ENCODE measurements at places on chromosomes 2 and 18.

DNA sequence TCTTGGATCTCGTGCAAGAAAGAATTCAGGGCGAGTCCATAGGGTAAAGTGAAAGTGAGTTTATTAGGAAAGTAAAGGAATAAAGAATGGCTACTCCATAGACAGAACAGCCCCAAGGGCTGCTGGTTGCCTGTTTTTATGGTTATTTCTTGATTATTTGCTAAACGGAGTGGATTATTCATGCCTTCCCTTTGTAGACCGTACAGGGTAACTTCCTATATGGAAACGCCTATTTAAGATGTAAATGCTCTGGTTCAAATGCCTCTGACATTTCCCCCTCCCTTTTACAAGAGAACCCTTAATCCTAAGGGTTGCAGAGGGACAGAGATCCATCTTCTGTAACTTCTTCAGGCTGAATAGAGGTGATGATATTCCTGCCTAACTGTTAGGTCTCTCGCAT is 25.7 kb downstream of the RBFA start:
- DNase-seq = no peak

DNA sequence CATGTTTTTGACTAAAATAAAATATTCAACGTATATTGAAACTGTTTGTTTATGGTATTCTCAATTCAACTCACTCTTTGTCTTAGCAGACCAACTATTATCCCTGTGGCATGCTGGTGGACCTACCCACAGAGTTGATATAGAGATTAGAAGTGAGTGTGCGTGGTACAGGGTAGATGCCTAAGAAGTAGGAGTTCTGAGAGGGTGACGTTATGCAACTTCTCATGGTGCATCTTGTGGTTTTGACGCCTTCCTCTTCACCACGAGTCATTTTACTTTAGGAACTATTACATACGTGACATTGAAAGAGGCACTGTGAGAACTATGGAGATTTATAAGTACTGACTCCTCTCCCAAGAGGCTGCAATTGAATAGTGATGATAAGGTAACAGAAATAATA is 26.6 kb upstream of the NAPG start:
- peak; percentile 84 for DNase-seq

- no peak for DNase-seq
Observed at GRCh38 chr18:22230471-22230945, 61.1 kb downstream of the GATA6 start.

- no peak for DNase-seq
Observed at GRCh38 chr2:145777914-145778313, 1258.0 kb upstream of the ZEB2 start.

GRCh38 chr2:158726911-158727592 is 68.1 kb upstream of the DAPL1 start:
- DNase-seq = no peak

DNA sequence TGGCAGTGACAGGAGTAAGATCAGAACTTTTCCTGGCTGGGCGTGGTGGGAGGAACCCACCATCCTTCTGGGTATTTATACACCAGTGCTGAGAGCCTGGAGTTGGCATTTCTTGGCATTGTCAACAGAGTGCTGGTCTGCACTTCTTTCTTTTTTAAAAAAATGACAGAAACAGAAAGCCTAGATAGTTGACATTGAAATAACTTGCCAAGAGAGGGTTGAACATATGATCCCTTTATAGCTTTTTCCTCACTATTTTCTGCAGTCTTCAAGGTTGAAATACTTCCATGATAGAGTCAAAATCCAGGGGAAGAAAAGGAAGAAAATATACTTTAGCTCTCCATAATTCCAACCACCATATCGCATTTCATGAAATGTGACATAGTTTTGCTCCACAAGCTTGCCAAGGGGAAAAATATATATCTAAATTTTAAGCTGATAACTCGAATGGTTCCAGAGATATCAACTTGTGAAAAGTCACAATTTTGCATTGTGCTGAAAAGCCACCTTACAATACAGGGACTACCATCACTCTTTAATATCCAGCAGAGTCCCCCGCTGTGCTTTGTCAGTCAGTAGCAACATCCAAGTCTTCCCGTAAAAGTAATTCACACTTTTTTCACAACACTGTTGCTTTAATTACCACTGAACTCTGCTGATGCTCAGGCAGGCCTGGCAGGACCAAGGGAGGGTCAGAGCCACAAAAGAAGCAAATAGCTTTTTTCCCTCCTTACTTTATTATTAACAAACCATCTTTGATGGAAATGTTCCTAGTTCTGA is 764.9 kb upstream of the FANCL start:
- DNase-seq = no peak

GRCh38 chr18:70151614-70152013 is 53.9 kb downstream of the RTTN start:
- DNase-seq = peak; percentile 10

DNA sequence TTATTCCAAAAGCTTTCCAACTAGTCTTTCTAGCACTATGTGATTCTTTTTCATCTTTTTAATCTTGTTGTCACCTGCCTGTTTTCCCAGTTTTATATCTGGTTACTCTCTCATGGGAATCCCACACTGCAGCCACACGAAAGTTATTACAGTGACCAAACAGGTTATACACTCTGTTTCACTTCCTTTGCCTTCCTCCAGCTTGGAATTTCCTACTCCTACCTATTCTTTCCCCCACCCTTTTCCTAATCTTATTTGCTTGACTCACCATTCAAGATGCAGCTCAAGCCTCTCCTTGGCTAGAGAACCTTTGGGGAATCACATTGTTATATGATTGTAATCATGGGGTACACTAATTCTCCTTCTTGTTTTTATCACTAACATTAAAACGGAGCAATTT is 13.4 kb upstream of the TLK1 start:
- no peak for DNase-seq

- no peak for DNase-seq
Observed at GRCh38 chr18:59035591-59035990, 104.1 kb upstream of the SEC11C start.

GRCh38 chr18:21179590-21180220 is 62.3 kb upstream of the GREB1L start:
- DNase-seq = peak; percentile 90

DNA sequence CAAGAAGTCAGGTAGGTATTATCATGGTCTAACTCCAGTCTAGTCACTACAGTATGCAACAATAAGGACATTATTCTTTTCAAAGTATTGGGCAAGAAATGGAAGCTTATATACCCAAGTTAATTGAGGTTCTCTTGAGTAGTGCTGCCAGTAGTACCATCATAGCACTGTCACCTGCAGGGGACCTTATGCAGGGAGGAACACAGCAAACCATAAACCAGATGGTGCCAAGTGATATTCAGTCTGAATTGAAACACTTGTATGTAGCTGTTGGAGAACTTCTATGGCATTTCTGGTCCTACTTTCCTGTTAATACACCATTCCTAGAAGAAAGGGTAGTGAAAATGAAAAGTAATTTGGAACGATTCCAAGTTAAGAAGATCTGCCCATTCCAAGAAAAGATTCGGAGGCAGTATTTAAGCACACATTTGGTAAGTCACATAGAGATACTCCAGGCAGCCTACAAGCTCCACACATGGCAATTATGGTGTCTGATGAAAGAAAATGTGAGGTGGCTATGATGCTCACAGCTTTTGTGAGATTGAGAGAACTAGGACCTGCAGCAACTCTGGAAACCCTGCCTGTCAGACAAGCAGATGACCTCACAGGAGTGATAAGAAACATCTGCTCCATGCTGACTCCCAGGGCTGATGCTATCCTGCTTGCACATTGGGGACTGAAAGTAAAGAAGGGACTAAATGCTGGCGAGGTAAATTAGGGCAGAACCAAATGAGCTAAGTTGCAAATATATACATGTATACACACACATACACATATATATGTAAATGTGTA is 174.7 kb downstream of the MC4R start:
- DNase-seq = no peak

GRCh38 chr2:207110310-207110709 is 55.4 kb downstream of the KLF7 start:
- no peak for DNase-seq

DNA sequence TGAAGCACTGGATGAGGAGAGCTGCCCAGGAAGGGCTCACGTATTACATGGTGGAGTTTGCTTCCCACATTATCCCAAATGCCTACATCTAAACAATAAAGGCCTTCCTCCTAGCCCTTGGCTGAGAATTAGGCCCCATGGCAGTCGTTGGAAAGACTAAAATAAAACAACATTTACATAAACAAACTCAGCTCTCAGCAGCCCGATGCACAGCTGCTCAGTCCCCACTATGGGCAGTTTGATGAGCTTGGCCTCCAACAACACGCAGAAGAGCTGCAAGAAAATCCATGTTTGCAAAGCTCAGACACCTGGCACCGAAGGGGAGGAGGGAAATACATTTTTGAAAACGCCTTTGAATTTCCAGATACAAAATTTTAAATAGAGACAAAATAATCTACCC is 352.4 kb downstream of the EIPR1 start:
- DNase-seq = no peak

- no peak for DNase-seq
Observed at GRCh38 chr18:78242806-78243205, 736.8 kb upstream of the SALL3 start.

- DNase-seq = no peak
Observed at GRCh38 chr2:202400941-202401340, 24.8 kb downstream of the BMPR2 start.

DNA sequence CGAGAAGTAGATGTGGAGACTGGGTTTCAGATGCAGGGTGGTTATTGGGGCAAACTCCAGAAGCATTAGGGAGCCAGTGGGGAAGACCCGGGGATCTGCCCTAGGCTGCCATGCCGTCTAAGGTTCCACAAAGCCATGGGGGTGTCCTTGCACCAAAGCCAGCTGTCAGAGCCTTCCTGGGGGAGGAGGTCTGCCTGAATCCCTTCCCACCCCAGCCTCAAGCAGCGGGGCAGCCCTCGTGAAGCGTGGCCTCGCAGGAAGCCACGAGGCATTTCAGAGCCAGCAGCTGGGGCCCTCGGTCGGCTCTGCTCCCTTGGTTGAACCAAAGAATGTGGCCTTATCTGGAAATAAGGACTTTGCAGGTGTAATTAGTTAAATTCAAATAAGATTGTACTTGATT is 51.2 kb upstream of the UBE2F start:
- DNase-seq = no peak

DNA sequence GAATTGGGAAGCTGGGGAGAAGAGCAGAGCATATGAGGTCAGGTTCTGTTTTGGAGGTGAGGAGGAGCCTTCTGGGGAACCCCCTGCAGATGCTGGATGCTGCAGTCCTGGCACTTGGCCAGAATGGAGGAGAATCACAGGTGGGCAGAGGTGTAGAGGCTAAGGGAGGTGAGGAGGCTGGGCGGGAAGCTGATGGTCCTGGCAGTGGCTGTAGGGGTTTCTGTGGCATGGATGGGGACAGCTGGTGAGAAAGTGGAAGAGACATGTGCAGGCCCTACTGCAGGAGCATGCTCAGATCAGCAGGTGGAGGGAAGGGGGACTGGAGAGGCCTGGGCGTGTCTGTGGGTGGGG is 101.3 kb downstream of the DYSF start:
- no peak for DNase-seq

GRCh38 chr2:104337869-104338268 is 516.0 kb upstream of the POU3F3 start:
- DNase-seq = no peak

DNA sequence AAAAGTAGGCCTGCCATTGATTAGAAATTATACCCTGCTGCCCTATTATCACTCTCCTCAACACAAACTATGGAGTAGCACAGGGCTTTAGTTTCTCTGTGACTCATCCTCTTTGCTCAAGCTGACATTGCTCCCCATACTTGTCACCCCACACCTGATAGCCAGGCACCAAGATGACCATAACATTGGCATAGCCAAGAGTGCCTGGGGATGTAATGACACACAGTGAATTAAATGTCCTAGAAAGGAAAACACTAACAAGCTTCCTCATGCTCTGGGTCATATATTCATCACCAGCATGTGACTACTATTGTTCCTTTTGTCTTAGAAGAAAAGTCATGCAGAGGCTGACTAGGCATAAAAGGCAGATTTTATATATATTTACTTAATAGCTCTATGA is 137.8 kb upstream of the RND3 start:
- DNase-seq = peak; percentile 33

DNA sequence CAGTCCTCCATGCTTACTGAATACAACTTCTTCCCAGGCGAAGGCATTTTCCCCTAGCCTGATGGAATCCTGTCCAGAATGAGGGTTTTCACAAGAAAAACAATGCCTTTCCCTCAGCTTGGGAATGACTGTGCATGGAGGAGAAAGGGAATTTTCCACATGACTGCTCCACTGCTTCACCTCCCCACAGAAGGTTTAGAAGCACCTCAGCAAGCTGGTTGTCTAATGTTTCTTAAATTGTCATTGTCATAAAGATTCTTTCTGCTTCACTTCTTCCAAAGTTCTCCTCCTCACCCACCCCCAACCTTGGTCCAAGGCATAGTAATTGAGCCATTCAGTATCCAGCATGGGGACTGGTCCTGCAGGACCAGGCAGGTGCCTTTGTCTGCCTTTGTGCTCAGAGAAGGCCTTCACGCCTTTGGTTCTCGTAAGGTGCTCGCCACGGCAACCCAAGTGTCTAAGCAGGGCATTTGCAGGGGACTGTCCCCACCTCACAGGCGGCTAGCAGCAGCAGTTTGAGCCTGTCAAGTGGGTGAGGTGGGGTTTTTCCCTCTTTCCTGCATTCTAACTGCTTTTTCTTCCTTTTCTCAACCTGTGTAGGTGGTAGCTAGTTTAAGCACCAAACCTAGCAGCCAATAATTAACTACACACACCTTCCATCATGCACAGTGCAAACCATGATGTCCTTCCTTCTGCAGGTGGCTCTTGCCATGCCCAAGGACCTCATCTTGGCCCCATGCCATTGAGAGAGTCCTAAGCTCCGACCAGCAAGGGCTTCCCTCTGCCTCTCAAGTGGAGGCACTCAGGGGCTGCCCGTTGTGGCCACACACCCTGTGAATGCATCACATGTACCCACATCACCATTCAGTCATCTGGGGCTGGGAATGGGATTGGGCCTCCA is 65.7 kb upstream of the BCL2L11 start:
- DNase-seq = peak; percentile 63

DNA sequence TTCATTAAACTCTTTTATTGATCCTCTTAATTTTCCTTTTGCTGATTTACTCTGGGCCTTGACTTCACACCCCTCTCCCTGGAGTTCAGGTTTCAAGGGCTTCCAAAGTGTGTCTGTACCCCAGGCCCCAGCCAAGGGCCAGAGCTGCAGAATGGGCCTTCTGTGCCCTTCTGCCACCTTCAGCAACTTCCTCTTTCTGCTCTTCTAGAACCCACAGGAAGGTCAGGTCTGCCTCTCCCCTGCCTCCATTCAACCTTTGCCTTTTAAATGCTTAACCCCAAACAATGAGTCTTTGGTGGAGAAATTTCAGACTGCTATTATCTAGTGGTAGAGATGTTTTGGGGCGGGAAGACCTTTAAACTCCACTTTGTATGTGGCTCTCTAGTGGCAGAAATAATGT is 63.1 kb downstream of the TSN start:
- DNase-seq = no peak

DNA sequence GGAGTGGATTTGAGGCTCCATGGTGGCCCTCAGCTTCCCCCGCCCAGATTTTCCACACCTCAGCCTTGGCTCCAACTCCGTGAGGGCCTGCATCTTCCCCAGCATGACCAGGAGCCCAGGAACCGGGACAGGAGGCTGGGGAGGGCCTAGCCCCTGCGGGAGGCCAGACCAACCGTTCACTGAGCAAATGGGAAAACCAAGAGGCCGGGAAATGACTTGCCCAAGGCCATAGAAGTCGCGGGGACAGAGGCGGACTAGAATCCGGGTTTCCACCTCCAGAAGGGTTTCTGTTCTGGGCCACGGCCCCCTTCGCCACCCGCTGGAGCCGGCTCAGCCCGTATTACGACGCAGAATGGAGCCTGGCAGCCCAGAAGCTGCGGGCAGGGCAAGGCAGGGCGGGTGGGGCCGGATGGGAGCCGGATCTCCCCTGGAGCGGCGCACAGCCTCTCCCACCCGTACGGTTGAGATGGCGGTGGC is 7.9 kb upstream of the CRYBA2 start:
- no peak for DNase-seq

All from suppressor macrophage treated with lipopolysaccharide for 1 hour (primary cell).